Activated B cell treated with CpG ODN at 0.5 μM for 24 hours (primary cell): ENCODE measurements at places on chromosomes 12 and 14.

- no peak for DNase-seq
These were observed 4.6 kb upstream of the VTI1B start for GRCh38 chr14:67679006-67679405.

GRCh38 chr12:84355561-84355960 lies 557.0 kb downstream of the SLC6A15 start:
- DNase-seq: no peak

DNA sequence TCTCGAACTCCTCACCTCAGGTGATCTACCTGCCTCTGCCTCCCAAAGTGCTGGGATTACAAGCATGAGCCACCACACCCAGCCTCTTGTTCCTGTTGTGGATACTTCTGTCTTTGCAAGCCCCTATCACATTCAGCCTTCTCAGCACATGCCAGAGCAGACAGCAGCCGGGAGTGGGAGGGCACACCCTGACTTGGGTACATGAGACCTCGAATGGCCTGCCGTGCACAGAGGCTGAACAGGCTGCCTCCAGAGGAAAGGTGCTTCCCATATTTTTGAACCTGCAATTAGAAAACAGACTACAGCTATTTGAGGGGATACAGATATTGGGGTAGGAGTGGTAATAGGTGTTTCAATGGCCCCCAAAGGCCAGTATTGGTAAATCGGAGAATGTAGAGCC lies 307.3 kb upstream of the DIO3 start:
- no peak for DNase-seq

- no peak for DNase-seq
These were observed 11.8 kb downstream of the COPS7A start for GRCh38 chr12:6735448-6736191.

GRCh38 chr14:69519204-69520100 lies 34.9 kb downstream of the PLEKHD1 start:
- no peak for DNase-seq

GRCh38 chr12:56271031-56271430 lies 4.3 kb downstream of the COQ10A start:
- no peak for DNase-seq

DNA sequence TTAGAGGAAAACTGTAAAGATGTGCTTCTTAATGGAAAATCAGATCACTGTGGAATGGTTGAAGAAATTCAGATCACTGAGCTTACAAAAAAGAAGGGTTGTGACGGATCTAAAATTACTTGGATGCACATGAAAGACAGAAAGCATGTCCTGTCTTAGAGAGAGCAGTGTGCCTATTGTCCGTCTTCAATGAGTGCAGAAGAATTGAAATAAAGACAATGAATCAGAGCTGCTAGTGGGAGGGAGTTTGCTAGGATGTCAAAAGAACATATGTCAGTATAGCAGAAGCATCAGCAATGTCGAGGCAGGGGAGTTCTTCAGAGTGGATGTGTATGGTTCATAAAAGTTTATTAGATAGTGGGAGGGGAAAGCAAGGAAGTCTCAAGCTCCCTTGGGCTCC lies 172.7 kb downstream of the SYNE2 start:
- DNase-seq: no peak

DNA sequence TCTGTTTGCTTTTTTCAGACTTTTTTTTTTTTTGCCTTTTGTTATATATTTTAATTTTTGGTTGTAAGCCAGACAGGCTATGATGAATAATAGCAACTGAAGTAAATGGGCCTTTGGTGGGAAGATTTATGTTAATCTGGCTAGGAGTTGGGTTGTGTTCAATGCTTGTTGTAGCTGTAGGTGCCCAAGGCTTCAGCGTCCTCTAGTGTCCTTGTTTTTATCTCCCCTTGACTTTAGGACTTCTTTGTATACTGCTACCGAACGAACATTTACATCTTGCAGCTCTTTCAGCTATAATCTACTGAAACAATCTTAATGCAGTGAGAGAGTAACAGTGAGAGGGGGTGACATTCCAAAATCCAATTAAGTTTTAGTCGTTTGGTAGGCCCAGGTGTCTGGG lies 848.4 kb upstream of the FBXO33 start:
- DNase-seq: no peak

- no peak for DNase-seq
These were observed 28.5 kb upstream of the MYBPC1 start for GRCh38 chr12:101566318-101566717.

- DNase-seq: no peak
These were observed 273.8 kb downstream of the TTC8 start for GRCh38 chr14:89098254-89098653.

GRCh38 chr14:100902295-100903133 lies 1.0 kb downstream of the RTL1 start:
- no peak for DNase-seq

DNA sequence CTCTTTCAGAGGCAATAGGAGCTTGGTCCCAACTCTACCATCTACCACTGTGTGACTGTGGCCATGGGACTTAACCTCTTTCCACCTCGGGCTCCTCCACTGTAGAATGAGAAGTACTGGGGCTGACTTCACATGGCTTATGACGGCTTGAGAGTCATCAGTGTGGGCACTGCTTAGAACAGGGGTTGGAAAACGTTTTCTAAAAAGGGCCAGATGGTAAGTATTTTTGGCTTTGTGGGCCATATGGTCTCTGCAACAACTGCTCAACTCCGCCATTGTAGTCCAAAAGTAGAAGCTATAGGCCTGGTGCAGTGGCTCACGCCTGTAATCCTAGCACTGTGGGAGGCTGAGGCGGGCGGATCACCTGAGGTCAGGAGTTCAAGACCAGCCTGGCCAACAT lies 69.2 kb upstream of the LTA4H start:
- no peak for DNase-seq

- no peak for DNase-seq
These were observed 1.1 kb downstream of the CPNE6 start for GRCh38 chr14:24072436-24072835.

DNA sequence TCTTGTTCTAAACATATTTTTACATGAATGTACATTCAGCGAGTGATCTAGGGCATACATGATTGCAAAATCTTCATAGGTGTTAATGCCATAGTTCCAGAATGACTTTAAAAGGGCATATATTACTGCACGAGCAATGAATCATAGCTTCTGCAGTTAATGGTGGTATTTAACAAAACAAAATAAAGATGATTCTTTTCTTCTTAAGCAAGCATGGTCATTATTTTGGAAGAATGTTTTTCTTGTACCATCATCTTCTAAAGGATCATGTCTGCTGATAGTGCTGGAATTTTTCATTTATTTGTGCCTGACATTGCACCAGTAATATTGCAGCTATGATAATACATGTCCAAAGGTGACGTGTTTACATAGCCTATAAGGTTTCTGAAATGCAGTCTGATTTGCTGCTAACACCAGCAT lies 388.6 kb downstream of the CCDC91 start:
- DNase-seq: no peak

DNA sequence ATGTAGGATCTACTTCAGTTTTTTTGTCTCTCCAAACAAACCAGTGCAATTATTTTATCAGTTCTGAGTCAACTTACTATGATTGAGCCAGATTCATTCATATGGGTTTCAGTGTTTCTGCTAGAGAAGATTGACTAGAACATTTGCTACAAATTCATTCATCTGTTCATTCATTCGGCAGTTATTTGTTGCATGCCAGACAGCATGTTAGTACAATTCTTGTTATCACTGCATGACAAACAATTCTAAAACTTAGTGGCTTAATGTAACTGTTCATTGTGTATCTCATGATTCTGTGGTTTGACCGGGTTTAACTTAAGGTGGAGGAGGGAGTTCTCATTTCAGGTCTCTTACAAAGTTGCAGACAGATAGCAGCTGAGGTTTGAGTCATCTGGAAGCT lies 52.3 kb downstream of the POLR3B start:
- no peak for DNase-seq

DNA sequence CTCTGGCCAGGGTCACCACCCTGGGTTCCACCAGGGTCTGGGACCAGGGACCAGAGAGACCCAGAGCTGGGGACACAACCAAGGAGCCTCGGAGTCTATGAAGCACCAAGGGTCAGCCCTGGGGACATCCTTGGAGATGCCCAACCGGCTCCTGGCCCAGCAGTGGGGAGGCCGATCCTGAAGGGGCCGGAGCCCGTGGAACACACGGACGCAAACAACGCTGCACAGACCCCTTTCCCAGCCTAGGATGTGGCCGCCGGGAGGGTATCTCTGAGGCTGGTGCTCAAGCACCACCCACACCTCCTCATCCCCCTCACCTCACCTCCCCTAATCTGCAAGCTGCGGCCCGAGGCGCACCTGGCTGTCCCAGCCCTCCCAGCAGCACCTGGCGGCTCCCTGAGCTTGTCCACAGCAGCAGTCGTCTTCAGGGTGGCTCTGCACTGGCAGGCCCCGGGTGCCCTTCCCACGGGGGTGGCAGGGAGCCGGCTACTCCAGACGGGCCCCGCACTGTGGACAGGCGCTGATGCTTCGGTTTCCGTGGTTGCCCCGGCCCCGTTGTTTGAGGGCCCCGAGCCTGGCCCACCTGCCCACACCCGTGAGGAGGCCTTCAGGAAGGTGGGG lies 146.8 kb upstream of the C14orf180 start:
- DNase-seq: no peak

GRCh38 chr14:91946622-91947474 lies 646 bp downstream of the FBLN5 start:
- DNase-seq: no peak

GRCh38 chr12:48923117-48923516 lies 2.2 kb downstream of the FKBP11 start:
- no peak for DNase-seq

DNA sequence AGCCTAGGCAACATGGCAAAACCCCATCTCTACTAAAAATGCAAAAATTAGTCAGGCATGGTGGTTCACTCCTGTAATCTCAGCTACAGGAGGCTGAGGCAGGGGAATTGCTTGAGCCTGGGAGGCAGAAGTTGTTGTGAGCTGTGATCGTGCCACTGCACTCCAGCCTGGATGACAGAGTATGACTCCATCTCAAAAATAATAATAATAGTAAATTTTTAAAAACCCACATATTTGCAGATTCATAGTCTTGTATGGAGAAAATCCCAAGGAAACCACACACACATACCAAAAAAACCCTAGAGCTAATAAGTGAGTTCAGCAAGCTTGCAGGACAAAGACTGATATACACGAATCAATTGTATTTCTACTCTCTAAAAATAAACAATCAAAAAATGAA lies 19.0 kb upstream of the MTHFD1 start:
- DNase-seq: no peak

DNA sequence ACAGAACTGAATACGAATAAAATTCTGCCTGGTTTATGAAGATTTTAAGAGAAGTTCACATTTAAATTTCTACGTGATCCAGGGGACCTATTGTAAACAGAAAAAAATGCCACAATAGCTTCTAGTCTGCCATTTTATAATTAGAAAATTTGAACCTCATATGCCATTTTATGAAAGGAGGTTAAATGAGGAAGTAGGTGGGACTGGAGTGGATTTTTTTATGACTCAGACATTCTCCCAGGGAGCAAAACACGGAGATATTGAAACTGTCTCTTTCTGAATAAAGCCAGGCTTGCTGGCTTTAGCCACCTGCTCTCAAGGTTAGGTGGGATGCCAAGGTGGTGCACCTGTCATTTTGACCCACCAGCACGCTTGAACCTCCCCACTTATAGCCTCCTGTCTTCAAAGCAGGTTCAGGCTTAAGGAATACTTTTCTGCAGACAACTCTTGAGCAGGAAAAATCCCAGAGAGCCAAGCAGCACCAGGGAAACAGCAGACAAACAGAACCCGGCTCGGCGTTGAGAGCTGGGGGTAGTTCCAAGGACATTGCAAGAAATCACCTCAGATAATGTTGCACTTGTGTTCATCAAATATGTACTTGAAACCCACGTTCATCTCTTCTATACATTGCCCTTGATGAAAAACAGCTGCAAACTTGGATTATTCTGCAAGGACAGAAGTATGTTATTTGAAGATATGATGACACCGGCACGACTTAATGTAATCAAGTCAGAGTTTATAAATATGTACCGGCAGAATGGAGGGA lies 203.7 kb downstream of the PPM1H start:
- DNase-seq: no peak

GRCh38 chr14:28406196-28406595 lies 360.4 kb upstream of the FOXG1 start:
- no peak for DNase-seq

- DNase-seq: no peak
These were observed 9.8 kb upstream of the ABHD12B start for GRCh38 chr14:50862036-50862570.

- no peak for DNase-seq
These were observed 626 bp downstream of the TXNDC16 start for GRCh38 chr14:52551696-52552062.

GRCh38 chr14:64114166-64114565 lies 180.0 kb downstream of the ESR2 start:
- DNase-seq: no peak

GRCh38 chr14:95291859-95292542 lies 27.7 kb downstream of the CLMN start:
- DNase-seq: no peak

GRCh38 chr14:38202444-38203191 lies 5.1 kb upstream of the SSTR1 start:
- DNase-seq: no peak

DNA sequence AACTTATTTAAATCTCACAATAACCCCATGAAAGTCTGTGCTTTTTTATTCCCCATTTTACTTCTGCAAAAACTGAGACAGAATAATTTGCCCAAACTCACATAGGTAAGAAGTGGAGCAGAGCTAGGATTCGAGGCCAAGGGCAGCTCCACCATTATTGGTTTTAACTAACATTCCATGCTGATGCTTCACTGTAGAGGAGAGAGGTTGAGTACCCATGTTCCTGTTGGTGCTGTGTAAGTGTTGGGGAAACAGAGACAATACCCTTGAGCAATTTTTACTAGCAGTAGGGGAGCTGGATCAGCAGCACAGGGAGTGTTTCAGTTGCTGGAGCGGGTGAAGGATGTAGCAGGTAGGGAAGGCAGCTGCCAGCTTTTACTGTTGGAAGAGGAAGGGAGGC lies 21.1 kb downstream of the RASSF8 start:
- DNase-seq: no peak

DNA sequence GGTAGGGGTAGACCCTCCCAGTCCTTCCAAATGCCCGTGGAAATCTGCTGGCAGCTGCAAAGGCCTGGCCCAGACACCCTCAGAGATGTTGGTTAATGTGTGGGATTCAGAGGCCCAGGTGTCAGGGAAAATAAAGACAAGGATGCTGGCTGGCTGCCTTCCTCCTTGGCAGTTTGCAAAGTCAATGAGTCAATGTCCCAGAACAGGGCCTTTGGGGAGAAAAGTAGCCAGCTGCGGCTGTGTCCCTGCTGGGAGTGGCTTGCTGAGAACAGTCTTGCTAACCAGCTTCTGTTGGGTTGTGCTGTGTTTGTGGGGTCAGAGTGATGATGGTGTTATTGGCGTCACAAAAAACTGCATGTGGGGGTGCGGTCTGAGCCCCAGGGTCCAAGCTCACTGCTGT lies 29.2 kb downstream of the GLRX5 start:
- DNase-seq: no peak

DNA sequence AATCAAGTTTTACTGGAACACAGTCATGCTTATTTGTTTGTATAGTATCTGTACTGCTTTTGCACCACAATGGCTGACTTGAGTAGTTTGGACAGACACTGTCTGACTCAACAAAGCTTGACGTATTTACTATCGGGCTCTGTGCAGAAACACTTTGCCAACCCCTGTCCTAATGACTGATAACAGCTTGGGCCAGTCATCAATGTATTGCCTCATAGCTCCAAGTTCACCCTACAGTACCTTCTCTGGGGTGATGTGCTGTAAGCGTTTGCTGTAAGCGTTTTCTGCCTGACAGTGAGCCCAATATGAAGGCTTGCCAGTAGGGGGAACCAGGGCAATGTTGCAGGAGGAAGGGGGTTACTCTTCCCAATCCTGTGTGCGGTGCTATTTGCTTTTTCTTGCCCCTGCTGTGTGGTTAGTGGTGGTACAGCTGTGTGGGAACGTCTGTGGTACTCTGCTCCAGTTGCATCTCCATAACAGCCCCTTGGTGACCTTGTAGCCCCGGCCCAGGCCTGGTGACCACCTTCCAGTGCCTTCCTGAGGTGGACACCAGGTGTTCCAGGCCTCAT lies 5.4 kb upstream of the CCDC177 start:
- no peak for DNase-seq
